ENCODE measurements at places on chromosomes 12 and 14.

DNA sequence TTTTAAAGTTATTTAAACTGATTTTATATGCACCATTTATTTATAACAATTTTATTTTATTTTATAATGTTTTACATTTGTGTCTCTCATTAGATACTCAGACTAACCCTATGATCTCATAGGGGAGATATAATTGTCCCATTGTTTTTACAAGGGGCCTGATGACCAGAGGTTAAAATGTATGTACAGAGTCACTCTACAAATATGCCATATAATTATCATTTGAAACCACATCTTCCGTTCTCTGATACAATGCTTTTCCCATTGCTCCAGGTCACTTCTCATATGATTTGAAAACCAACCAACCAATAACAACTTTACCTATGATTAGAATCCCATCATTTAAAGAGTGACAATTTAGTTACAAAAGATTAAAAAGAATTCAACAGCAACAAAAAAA is 137.8 kb downstream of the GPHN start:
- no peak for DNase-seq

GRCh38 chr12:91104812-91105466 is 6.4 kb downstream of the LUM start:
- DNase-seq = no peak

- no peak for DNase-seq
Observed at GRCh38 chr14:99524091-99524661, 43.0 kb downstream of the CCNK start.

DNA sequence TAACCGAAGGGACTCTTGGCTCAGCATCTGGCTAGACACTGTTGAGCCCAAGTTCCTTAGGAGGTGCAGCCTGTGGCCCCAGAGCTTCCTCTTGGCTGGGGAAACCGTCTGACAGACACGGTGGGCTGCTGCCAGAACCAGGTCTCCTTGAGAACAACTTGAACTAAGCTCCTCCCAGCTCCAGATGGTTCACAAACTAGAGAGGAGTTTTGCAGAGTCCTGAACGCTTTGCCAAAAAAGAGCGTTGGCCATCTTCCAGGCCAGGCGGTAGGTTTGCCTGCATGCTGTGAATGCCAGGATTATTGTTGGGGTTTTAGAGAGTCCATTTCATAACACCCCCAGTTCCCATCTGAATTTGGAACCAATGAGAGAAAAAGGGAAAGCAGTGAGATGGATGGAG is 399.8 kb downstream of the RGS6 start:
- DNase-seq = no peak

DNA sequence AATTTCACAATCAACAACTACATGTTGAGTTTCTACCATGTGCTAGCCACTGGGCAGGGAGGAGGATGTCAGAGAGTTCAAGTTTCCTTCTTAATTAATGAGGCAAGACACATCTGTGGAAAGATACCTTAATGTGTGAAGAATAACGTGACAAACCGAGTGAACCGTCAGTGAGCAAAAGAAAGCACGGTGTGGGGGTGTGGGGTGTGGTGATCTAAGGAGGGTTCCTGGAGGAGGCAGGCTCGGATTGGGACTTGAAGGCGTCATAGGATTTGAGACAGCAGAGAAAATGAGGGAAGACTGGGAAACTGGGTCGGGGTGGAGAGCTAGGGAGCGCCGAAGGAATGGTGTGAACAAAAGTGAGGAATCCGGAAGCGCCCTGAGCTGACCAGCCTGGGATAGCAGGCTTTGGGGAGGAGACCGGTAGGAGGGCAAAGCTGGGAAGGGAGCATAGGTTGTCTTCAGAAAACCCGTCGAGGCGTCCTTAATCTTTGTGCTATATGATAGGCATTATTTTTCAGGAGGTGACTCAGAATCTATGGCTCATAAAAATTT is 22.3 kb downstream of the GALNT8 start:
- DNase-seq = no peak

DNA sequence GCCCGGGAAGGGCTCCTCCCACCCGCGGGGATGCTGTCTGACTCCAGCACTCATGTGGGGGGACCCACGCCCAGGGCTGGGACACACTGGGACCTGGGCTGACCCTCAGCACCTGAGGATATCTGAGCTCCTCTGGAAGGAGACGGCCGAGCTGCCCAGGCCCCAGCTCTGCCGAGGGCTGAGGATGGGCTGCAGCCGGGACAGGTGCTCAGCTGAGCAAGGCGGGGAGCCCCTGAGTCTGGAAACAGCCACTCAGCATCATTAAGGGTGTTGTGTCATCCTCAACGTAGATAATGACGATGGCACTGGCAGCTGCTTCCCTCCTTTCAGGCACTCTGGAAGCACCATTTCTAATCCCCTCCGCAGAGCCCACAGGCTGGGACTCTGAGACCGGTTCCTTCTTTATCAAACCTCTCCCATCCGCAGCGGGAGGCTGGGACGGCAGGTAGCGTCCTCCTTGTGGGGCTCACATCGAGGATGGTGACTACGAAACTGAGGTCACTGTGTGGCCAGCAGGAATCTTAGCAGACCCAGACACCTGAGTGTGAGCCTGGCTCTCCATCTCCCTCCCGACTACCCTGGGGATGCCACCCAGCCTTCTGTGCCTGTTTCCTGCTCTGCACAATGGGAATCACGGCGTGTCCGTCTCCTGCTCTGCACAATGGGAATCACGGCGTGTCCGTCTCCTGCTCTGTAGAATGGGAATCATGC is 26.7 kb upstream of the SFSWAP start:
- no peak for DNase-seq

DNA sequence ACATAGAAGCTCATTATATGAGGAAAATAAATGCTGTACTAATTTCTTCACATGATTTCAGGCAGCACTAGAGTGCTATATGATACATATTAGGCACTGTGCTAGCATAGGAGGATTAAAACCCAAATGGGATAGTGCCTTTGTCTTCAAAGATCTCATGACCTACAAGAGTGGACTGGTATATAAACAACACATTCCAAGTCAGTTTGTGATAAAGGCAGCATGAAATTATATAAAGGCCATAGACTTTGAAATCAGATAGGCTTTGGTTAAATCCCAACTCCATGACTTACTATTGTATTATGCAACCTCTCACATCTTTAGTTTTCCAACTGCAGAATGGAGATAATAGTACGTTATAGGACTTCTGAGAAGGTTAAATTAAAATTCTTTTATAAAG is 179.7 kb downstream of the RAD51B start:
- no peak for DNase-seq

- DNase-seq = no peak
Observed at GRCh38 chr12:110466791-110467190, 1.3 kb downstream of the GPN3 start.

DNA sequence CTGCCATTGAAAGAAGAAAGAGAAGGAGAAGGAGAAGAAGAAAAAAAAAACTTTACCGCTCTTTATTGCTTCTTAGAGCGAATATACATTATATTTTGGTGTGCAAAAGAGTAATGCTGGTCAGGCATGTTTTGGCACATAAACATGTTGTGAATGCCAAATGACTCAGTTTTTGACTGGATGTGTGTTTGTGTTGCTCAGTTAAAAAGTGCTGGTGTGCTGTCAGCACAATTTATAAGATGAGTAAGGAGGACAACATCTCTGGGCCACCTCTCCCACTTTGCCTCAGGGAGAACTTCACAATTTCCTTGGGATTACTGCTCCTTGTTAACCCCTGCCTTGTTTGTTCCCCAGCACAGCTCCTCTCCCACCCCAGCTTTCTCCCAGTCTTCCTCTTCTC is 584.8 kb downstream of the ETNK1 start:
- no peak for DNase-seq

- peak; percentile 47 for DNase-seq
Observed at GRCh38 chr12:131900397-131900796, 6.0 kb downstream of the ULK1 start.

- no peak for DNase-seq
Observed at GRCh38 chr12:132505105-132505851, 15.3 kb downstream of the FBRSL1 start.

DNA sequence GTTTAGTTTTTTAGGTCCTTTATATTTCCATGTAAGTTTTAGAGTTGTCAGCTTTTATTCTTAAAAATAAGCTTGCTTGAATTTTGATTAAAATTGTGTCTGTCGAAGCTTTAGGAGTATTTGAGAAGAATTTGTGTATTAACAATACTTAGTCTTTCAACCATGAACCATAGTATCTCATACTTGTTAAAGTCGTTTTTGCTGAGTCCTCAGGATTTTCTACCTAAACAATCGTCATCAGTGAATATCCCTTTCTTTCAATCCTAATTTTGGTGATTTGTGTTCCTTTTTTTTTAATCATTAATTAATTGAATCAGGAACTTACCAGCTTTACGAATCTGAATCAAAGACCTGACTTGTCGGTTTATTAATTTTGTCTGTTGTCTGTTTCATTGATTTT is 18.2 kb downstream of the CAND1 start:
- DNase-seq = no peak

DNA sequence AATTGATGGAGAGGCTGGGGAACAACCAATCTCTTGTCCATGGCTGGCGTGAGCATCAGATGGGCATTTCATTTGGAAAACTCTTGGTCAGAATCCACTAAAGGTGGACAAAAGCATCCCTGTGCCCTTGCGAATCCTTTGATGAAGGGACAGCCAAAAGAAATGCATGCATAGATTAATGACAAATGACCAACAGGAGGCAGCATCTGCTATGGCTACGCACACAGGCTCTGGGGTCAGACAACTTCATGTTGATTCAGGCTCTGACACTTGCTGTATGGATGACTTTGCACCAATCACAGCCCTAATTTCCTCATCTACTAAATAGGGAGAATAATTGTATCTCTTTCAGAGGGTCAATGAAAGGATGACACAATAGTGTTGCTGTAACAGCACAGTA is 117.5 kb downstream of the ASCL4 start:
- no peak for DNase-seq

GRCh38 chr12:2963760-2964292 is 4.6 kb downstream of the TEAD4 start:
- DNase-seq = no peak

DNA sequence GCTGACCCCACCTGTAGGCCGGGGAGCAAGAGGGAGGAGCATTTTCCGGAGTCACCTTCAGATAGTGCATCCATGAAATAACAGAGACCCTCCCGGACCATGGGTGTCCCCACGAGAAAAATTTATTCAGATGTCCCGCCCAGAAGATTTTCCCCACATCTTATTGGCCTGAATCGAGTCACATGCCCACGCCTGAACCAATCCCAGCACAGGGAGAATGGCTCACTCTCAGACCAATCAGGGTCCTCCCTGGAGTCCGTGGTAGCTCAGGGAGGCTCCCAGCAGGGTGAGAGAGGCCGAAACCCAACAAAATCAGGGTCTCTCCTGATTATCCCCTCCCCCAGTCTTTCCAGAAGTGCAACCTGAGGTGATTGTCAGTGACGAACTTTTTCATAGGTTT is 16.4 kb upstream of the NCOR2 start:
- DNase-seq = no peak

Measured in NCI-H510A treated with DMSO at 0.1 percent for 48 hours (cell line).